H1 (cell line): ENCODE measurements at places on chromosomes 1 and 21. TPM values are rescaled to one million over a fixed set of nuclear protein-coding genes. Genes with fewer than 3 reads are reported as not detected.

DNA sequence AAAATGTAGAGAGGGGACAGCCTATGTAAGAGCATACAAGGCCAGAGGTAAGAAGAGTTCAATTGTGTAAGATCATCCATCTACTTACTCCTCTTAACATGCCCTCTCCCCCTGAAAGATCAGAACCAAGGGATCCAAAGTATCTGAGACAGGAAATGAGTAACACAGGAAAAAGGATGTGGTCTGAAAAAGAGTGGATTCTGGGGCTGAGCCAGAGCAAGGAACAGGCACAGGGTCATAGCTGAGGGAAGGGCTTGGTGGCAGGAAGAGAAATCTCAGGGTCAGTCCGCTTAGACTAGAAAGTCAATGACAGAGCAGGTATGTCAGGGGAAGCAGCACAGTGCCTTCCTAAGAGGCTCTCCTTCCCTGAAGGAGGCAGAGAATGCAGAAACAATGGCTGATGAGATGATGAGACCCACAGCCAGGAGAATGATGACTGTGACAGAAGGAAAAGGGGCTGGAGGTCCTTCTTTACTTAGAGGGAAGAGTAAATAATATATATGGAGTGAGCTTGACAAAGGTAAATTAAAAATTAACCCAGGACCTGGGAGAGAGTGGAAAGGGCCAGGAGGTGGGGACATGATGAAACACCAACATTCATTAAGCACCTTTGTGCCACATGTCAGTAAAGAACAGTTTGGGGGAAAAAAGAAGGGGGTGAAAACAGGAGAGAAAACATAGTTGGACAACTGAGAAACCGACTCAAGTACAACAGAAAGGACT, 26.2 kb upstream of the A3GALT2 start:
- no peaks in the 10 kb centered on the region for H3K36me3 ChIP-seq
- no peak overlapping the region for H3K27ac ChIP-seq
- peaks cover 14% of the 10 kb centered on the region for H3K4me1 ChIP-seq
- H3K4me3 ChIP-seq = no peak overlapping the region; the same call in 1 of the 2 replicates
- DNase-seq = no peak

DNA sequence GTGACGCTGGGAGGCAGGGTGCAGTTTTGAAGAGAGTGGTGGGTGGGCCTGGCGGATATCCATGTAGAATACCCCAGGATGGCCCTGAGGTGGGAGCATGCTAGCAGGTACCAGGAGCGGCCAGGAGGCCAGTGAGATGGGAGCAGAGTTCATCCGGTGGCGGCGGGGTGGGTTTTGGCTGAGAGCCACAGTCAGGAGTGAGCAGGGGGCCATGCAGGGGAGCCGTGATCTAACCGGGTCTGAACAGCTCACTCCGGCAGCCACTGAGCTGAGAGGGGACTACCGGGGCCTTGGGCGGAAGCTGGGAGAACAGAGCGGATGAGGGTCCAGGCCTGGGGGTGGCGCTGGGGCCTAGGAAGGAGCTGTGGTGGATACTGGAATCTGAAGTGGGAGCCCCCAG, 47.6 kb upstream of the LRP8 start:
- H3K36me3 ChIP-seq = no peaks in the 10 kb centered on the region
- H3K27me3 ChIP-seq = no peaks in the 10 kb centered on the region
- DNase-seq = peak; percentile 45

DNA sequence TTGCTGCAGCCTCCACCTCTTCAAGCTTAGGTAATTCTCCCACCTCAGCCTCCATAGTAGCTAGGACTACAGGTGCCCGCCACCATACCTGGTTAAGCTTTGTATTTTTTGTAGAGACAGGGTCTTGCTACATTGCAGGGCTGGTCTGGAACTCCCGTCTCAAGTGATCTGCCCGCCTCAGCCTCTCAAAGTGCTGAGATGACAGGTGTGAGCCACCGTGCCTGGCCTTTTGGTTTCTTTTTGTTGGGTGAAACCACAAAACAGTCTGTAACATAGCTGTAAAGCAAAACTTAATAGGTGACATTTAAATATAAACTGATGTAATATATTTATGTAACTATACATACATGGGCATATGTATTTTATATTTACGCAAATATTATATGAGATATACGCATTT, 3.1 kb upstream of the DNAJC11 start:
- no peaks in the 10 kb centered on the region for H3K36me3 ChIP-seq
- no peak overlapping the region for H3K27ac ChIP-seq
- no peak for DNase-seq
- H3K4me3 ChIP-seq = no peak overlapping the region

DNA sequence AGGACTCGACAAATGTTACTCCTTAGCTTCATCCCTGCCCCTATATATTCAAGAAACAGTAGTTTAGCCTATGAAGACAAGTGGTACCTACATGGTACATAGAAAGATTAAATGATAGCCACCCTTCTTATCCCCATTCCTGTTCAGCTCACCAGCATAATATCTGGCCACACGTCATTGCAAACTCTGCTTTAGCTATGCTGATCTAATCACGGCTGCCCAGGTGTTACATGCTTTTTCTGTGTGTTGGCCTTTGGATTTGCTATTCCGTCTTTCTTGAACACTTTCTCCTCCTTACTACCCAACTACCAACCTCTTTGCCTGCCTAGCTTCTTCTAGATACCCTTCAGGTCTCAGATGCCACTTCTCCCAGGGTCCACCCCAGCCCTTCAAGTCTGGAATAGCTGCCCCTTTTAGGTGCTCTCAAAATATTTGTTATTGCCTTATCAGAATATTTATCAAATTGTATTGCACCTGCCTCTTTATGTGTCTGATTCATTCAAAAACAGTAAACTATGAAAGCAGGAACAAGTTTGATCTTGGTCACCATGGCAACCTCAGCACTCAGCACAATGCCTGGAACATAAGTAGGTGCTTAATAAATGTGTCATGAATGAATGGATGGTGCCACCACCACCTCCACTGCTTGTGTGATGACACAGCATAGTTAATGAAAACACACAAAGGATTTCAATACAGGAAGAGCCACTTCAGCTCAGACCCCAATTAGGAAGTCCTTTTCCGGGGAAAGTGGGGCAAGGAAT, 11.4 kb upstream of the DNASE2B start:
- no peaks in the 10 kb centered on the region for H3K4me1 ChIP-seq
- no peak for DNase-seq
- H3K27me3 ChIP-seq = no peaks in the 10 kb centered on the region
- no peak overlapping the region for H3K4me3 ChIP-seq
- H3K36me3 ChIP-seq = no peaks in the 10 kb centered on the region
- H3K27ac ChIP-seq = no peak overlapping the region

DNA sequence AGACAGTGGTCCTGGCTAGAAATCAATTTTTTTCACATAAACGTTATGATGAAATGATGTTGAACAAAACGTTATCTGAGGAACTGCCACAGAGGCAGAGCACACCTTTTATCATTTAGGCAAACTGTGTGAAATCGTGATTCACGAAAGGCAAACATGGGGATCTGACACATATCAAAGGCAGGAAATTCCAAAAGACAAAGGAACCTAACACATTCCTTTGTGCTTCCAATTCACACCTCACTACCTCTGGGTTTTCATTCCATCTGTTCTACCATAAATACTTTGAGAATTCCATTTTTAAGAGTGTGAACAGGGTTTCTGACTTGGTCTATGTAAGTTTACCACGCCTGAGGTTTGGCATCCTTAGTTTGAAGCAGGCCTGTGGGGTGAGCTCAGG, 119.5 kb upstream of the KRTAP19-8 start:
- no peak overlapping the region for H3K27ac ChIP-seq
- H3K4me3 ChIP-seq = no peak overlapping the region
- no peak for DNase-seq
- no peaks in the 10 kb centered on the region for H3K27me3 ChIP-seq
- peaks cover 7% of the 10 kb centered on the region for H3K4me1 ChIP-seq
- no peaks in the 10 kb centered on the region for H3K36me3 ChIP-seq

Gene CHODL
- 0.73 and 0.82 TPM in 2 replicates for total RNA-seq

DNA sequence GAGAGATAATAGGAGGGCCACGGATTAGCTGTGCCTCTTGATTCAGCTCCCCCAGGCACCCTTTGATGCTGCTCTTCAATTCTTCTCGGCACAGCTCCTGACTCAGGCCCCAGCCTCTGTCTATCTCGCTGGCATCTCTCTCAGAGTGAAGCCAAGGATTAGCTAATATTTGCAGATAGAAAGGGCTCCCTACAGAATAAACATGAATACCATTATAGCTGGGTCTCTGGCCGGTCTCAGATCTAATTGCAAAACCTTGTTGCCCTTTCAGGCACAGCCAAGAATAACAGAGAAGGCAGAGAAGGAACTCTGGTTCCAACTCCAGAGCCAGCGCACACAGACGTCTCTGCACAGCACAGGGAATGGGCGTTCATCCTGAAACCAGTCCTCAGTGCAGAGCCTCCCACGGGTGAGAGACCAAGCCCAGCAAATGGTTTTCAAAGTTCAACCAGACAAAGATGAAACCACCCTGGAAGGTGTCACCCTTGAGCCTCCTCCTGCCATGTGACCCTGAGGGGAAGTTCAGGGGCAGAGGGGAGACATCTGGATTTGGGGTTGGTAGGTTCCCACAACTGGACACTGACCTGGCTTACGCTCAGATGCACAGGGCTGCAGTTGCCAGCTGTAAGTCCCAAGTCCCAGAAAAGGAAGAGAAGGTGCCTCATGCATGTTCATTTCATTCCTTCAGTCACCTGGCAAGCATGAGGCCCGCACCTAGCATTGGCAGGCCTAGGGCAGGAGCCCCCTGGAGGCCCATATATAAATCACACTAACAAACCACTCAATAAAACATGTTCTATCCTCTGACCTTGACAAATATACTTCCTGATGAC, 394.0 kb downstream of the NPHP4 start:
- H3K4me3 ChIP-seq = no peak overlapping the region
- no peaks in the 10 kb centered on the region for H3K4me1 ChIP-seq
- H3K27me3 ChIP-seq = no peaks in the 10 kb centered on the region
- no peaks in the 10 kb centered on the region for H3K36me3 ChIP-seq
- no peak for DNase-seq

Gene BCL2L15
- total RNA-seq = 0.11 and 0.32 TPM in 2 replicates

Gene LCE1D
- total RNA-seq = not detected in 2 replicates

Gene ZC3H12A
- total RNA-seq = 7.4 TPM in 2 replicates

GRCh38 chr1:107309962-107310361, 169.1 kb downstream of the NTNG1 start:
- H3K36me3 ChIP-seq = no peaks in the 10 kb centered on the region
- H3K27ac ChIP-seq = no peak overlapping the region
- H3K4me3 ChIP-seq = no peak overlapping the region
- DNase-seq = no peak
- no peaks in the 10 kb centered on the region for H3K27me3 ChIP-seq

Gene FALEC
- total RNA-seq = 1.1 TPM in 1 of 2 replicates, not detected in the other

DNA sequence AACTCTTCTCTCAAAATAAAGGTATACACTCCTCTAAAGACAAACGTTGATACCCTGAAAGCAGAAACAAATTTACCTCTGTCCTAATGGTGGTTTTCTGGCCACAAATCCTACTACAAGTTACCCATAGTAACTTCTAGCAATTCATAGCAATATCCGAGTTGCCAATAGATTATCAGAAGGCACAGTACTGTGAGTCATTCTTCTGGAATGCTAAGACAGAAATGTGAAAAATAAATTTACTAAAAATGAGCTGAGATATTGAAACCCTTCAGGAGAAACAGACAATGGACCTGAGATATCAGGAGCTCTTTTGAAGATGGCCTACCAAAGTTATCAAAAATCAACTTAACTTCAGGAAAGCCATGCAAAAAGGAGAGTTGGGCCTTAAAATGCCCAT, 715.0 kb upstream of the ADAMTS5 start:
- no peaks in the 10 kb centered on the region for H3K4me1 ChIP-seq
- DNase-seq = no peak

- no peaks in the 10 kb centered on the region for H3K4me1 ChIP-seq
- no peak overlapping the region for H3K27ac ChIP-seq
- H3K36me3 ChIP-seq = peaks cover 18% of the 10 kb centered on the region
Observed at GRCh38 chr1:52072291-52072690, 16.2 kb downstream of the BTF3L4 start.

DNA sequence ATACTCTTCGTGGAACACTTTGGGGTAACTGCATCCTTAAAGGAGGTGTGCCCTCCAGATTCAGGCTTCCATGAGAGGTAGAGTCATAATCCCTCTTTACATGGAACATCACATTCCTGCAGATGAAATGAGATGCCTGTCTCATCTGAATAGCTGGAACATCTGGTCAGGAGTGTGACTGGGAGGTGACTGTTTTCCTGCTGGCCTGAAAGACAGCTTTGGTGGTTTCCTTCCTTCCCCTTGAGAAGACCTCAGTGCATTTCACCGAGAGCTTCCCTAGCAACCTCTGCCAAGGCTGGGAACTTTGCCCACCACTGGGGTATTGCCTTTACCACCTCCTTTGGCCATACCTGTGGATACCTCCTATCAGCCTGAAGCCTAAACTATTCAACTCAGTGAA, 46.7 kb upstream of the GUCA2A start:
- H3K27ac ChIP-seq = no peak overlapping the region
- no peaks in the 10 kb centered on the region for H3K27me3 ChIP-seq
- no peaks in the 10 kb centered on the region; the same call in 1 of the 2 replicates for H3K36me3 ChIP-seq
- no peak for DNase-seq
- H3K4me3 ChIP-seq = no peak overlapping the region
- H3K4me1 ChIP-seq = no peaks in the 10 kb centered on the region; the same call in none of the 2 replicates

GRCh38 chr1:244304656-244305055, 147.1 kb downstream of the ADSS2 start:
- no peak for DNase-seq
- no peaks in the 10 kb centered on the region for H3K36me3 ChIP-seq
- no peak overlapping the region for H3K27ac ChIP-seq
- H3K27me3 ChIP-seq = no peaks in the 10 kb centered on the region
- H3K4me1 ChIP-seq = no peaks in the 10 kb centered on the region
- no peak overlapping the region for H3K4me3 ChIP-seq
